ENCODE measurements at places on chromosomes 1 and 21.

DNA sequence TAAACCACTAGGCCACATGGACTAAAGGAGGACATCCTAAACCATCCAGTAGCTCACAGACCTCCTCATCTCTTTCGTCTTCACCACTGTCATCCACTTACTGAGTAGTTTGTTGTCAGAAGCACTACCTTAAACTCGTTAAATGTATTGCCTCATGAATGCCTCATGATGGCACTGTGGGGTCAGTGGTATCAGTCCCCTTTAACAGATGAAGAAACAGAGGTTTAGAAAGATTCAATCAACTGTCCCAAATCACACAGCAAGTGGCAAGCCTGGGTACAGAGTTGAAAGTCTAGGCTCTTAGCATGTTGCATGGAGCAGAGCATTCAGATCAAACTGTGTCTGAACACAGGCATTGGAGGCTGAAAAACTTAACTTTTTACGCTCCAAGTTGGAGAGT is 183.6 kb upstream of the KIAA0040 start:
- peak; percentile 13 for DNase-seq

DNA sequence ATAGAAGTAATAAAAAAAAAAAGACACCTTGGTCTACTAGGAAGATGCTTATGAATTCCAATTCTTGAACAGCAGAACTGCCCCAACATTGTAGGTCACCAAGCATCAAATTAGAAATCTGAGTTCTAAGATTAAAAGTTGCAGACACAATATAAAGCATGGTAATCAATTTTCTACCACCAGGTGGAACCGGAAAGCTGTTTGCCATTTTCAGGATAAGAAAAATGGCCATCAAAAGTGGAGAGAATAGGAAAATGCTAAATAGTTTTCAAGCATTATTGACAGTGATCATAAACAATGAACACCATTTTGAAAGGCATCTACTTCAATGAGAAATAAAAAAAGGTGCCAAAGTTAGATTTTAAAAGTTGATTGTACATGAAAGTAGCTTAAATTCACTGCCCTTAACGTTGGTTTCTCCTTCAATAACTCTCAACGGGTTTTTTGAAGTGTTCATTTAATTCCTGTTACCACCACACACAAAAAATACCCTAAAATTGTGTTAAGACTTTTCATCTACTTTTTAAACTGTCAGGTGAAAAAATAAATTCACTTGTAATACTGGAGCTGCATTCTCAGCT is 252.9 kb downstream of the KCNT2 start:
- DNase-seq, result no peak

DNA sequence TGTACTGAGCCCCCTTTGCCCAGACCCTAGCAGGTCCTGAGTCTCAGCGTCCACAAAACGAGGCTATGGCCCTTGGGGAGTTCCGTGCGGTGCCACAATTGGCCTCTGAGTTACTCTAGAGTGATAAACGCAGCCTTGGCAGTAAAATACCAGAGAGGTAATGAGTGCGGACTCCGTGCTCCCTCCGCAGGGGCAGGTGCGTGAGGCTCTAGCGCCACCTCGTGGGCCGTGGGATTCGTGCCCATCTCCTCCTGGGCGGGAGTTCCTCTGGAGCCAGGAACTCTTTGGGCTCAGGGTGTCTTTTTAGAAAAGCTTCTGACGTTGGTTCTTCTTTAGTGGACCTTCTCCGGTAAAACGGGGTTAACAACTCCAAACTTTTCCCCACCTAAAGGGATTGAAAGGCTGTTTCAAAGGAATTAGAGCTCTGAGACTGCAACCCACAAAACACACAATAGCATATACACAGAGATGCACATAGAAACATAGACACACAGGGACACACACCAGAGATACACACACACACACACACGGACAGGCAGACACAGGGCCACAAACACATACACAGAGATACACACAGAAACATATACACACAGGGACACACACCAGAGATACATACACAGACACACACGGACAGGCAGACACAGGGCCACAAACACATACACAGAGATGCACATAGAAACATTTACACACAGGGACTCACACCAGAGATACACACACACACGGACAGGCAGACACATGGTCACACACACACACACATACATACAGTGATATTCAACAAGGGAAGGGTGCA is 99.4 kb downstream of the KCNJ15 start:
- peak; percentile 74 for DNase-seq

DNA sequence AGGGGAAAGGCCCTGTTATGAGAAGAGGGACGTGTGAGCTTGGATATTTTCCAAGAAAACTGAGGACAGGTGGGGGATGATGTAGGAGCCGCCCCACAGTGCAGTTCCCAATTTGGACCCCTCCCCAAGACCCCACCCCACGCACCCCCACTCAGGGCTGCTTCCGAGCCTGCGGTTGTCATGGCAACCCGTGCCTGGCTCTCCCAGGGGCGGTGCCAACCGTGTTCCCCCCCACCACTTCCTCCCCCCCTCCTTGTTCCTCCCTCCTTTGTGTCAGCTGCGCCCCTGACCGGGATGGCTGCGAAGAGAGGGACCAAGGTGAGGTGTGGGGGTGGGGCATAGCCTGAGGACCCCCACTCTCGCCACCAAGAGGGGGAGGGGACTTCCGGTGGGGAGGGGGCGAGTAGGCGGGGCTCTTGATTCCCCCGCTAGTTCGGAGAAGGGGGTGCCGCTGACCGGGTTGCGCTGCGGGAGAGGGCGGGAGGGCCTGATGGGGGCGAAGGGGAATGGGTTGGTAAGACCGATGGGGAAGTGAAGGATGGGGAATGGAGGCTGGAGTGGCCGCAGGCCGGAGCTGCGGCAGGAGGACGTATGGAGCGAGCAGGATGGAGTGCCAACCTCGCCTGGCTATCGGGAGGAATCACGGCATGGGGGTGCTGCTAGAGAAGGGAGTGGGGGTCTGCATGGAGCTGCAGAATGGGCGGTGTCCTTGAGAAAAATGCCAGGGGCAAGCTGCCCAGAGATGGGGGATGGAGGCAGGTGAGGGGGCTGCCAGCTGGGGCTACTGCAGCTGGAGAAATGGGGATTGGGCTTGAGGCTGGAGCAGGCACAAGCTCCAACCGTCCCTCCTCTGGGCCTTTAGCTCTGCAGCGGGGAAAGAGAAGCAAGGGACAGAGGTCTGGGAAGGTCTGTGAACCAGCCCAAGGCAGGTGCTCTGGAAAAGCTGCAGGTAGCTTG is 953 bp downstream of the TRIM46 start:
- peak; percentile 72 for DNase-seq

DNA sequence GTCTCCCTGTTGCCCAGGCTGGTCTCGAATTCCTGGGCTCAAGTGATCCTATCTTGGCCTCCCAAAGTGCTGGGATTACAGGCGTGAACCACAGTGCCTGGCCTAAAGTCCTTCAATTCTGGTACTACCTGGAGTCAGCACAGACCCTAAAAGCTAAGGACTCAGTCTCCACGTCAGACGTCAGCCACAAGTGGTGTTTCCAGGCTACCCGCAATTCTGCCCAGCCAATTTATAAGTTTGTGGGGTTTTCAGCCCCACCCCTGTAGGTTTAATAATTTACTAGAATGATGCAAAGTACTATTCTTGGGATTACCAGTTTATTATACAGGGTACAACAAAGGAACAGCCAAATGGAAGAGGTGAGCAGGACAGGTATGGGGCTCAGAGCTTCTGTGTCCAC is 10.6 kb upstream of the DIP2A start:
- DNase-seq, result no peak

- no peak for DNase-seq
These were observed 478.6 kb downstream of the MATN1 start for GRCh38 chr1:30244801-30245200.

GRCh38 chr1:39258146-39258924 is 53.8 kb downstream of the MACF1 start:
- DNase-seq, result peak; percentile 86

DNA sequence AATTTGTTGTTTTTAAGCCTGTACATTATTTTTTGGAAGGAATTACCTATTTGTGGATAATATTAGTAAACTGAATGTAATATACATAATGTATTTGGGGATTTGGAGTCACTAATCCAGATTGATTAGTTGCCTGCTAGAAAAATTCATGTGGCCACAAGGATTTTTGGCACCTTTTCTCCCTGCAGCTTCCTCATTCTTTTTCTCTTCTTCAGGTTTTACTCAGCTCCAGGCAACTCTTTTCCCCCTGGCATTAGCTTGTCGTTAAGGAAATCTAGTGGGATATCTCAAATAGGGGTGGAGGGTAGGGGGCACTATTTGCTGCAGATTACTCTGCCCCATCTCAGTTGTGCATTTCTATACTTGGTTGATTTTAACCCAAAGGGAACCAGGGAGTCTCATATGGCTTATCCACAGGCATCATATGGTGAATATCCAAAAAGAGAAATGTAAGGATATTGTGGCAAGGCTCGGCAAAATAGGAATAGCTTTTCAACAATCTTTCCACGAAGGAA is 203.1 kb downstream of the NFIA start:
- DNase-seq, result no peak

- DNase-seq, result no peak
These were observed 36.8 kb downstream of the UBE2U start for GRCh38 chr1:64240206-64240605.

- no peak for DNase-seq
These were observed 49.0 kb upstream of the NADK start for GRCh38 chr1:1827089-1827848.

DNA sequence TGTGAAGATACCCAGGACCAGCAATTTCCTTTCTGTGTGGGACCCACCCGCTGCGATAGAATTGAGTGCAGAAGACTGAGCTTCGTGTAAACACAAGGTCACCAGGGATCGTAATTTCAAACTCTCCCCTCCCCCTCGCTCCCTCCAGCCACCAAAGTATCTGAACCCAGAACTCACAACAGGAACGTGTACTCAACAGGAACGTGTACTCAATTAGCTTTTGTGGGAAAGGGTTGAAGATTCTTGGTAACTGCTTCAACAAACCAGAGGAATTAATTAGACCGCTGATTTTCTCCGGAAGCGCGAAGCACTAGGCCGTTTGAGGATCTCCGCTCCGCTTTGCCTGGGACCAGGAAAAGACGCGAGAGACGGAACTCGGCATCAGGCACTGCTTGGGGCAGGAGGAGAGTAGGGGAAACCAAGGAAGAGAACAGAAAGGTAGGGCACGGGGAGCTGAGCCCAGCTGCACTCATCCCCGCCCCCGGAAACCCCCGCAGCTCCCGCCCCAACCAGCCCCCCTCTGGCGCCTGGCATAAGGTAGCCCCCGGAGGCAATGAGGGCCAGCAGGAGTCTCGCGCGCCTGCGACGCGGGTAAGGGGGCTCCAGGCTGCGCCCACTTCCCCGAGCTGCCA is 453 bp downstream of the DRAM2 start:
- peak; percentile 52 for DNase-seq

GRCh38 chr21:27171707-27172106 is 204.8 kb upstream of the ADAMTS5 start:
- no peak for DNase-seq

- no peak for DNase-seq
These were observed 12.8 kb downstream of the LRP8 start for GRCh38 chr1:53315046-53315445.

DNA sequence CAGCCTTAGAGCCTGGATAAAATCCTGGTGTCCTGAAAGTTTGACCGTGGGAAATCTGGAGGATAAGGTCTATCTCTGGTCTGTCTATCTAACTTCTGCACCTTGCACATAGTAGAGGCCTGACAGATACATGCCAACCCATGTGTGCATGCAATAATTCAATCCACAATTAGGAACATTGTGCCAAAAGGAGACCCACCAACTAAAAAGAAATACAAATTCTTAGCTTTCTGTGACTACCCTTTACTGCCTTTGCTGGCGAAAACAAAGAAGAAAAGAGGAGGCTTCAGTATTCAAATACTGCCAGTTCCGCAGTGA is 381 bp upstream of the KLHL20 start:
- DNase-seq, result no peak

GRCh38 chr1:9121496-9122409 is 7.1 kb downstream of the GPR157 start:
- DNase-seq, result no peak

DNA sequence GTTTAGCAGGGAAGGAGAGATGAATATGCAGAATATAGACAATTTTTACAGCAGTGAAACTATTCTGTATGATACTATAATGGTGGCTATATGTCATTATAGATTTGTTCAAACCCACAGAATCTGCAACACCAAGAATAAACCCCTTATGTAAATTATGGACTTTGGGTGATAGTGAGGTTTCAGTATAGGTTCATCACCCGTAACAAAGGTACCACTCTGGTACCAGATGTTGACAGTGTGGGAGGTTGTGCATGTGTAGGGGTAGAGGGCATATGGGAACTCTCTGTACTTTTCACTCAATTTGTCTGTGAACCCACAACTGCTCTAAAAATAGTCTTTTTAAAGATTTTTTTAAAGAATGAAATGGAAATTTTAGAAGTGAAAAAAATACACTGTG is 29.9 kb upstream of the PRDX6 start:
- no peak for DNase-seq

GRCh38 chr1:201255479-201256362 is 27.6 kb upstream of the PKP1 start:
- DNase-seq, result no peak

DNA sequence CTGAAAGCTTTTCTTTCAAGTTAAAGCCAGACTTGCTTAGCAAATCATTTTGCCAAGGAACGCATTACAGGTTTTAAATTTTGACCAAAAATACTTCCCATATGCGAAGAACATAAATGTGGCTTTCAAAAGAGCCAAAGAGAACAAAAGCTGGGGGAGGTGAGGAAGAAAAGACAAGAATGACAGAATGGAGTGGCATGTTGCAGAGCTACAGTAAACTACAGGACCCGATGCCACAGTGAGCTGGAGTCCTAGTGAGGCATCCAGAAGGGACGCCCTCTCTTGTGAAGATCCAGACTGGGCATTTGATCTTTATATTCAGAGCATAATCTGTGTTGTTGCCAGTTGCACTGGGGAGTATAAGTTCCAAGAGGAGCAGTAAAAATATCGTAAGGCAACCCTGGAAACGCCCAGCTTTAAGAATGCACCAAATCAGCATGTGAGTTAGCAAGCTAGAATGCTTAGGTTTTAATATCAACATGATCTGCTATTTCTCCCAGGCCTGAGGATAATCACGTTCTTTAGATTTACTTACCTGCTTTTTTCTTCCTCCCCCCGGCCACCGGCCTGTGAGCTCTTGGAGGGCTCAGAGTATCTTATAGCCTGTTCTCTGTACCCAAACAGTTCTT is 48.4 kb upstream of the HOOK1 start:
- DNase-seq, result no peak

- DNase-seq, result no peak
These were observed 36.4 kb downstream of the DNM3 start for GRCh38 chr1:171877701-171878100.

DNA sequence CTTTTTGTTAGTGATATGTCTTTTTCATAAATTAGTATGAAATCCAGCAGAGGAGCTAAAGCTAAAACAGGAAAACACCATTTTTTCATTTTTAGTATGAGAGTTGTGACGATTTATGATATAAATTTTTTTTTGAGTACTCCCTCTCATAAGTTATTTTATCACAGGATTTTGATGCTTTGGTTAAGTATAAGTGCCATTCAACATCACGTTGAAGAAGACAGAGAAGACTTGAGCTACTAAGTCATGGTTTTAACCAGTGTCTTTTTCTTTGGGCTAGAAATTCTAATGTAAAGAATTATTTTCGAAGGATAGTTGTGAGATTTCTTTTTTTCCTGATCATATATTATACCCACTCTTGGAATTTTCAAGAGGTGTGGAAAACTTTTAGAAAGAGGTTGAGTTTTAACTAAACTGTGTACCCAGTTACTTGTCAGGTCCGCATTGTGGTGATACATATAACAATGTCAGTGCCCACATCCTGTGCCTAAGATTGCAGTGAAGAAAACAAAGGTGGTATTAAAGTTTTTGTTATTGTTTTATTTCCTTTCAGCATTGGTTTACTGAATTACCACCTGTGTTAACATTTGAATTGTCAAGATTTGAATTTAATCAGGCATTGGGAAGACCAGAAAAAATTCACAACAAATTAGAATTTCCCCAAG is 93.8 kb downstream of the USP25 start:
- DNase-seq, result no peak

- DNase-seq, result peak; percentile 15
These were observed 606 bp downstream of the DENND1B start for GRCh38 chr1:197774466-197775281.

Measured in head of caudate nucleus (tissue), 42 donors.